ENCODE measurements at places on chromosomes 12 and 14.

DNA sequence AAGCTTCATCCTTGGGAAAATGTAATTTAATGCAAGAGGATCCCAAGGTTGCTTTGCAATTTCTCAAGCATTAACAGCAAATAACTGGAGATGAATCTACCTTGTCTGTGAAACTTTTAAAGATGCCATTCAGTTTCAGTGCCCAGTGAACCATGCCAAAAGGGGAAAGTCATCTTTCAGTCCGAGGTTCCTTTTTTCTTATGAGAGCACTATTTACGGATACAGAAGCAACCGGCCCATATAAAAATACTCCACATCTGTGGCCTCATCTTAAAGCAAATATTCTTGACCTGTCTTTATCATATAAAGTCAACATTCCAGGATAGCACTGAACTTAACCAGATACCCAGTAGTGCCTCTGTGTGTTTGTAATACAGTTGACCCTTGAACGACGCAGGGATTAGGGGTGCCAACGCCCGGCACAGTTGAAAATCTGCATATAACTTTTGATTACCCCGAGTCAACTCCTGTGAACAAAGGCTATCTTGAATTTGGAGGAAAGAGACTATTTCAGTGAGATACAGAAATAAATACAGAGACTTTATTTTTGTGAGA, 209.4 kb downstream of the PCNX1 start:
- no peak for DNase-seq

DNA sequence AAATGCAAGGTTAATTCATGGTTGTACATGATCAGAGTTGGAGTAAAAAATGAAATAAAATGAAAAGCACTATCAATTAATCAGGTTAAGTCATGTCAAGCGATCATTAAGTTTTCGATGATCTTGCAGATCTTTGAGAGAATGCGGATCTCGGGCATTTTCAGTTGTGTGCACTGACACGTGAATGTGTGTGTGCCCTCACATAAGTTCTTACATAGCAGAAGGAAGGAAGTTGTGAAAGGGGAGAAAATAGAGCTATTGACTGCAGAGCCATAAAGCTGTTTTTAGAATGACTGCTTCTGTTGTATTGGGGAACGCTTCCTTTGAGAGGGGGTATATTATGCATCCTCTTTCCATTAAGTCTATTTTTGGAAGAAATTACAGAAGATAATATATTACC, 101.3 kb downstream of the HMGA2 start:
- no peak for DNase-seq

DNA sequence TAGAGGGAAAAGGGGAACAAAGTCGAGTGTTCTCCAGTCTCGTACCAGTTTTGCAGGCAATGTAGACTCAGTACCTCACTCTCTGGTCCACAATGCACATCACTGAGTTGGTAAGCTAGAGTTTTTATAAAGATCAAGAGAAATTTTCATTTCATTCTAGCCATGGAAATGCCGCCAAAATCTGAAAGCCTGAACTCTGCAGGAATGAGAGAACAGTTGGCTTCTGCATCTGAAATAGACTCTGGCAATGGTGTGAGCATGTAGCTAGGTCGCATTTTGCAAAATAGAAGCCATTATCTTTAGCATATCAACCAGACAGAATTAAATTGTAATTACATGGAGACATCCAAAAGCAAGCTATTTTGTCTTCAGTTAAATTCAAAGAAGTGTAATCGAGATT, 381.0 kb downstream of the NOVA1 start:
- no peak for DNase-seq

GRCh38 chr12:54749191-54749818, 101.1 kb upstream of the DCD start:
- DNase-seq = no peak

- no peak for DNase-seq
These were observed 326.4 kb downstream of the RPL10L start for GRCh38 chr14:46325157-46325556.

- DNase-seq = no peak
These were observed 71.2 kb downstream of the RIN3 start for GRCh38 chr14:92584816-92585215.

DNA sequence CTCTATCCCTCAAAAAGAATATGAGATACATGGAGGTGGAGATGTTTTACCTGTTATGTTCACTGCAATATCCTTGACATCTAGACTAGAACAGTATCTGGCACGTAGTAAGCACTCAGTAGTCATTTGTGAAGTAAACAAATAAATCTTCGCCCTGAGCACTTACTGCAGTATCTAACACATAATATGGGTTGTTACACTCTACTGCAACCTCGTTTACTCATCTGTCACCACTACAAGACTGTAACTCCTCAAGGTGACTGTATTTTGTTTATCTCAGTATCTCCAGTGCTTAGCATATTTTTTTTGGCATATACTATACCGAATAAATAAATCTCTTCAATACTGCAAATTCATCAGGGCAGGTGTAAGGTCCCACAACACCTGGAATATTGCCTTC, 66.1 kb downstream of the WASHC3 start:
- no peak for DNase-seq

- DNase-seq = no peak
These were observed 64.5 kb downstream of the FOXG1 start for GRCh38 chr14:28831126-28831525.

GRCh38 chr12:76878099-76878898, 520 bp downstream of the CSRP2 start:
- DNase-seq = peak; percentile 3

- DNase-seq = no peak
These were observed 151.3 kb downstream of the TTC7B start for GRCh38 chr14:90664911-90665310.

- DNase-seq = no peak
These were observed 6.5 kb upstream of the OR4E1 start for GRCh38 chr14:21680072-21680471.

GRCh38 chr14:105974902-105975301, 448.5 kb downstream of the TMEM121 start:
- peak; percentile 60 for DNase-seq

- no peak for DNase-seq
These were observed 46.1 kb upstream of the PPP2R5C start for GRCh38 chr14:101715210-101716076.

DNA sequence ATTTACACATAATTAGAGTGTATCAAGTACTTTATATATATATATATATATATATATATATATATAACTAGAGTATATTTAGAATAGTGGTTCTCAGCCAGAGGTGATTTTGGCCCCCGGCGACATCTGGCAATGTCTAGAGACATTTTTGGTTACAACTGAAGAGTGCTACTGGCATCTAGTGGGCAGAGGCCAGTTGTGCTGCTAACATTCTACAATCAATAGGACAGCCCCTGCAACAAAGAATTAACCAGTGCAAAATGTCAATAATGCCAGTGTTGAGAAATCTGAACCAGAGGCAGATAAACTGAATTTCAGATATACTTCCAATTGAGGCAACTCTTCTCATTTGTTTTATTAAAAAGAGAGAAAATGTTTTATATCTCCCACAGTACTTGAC, 8.9 kb downstream of the GTF2A1 start:
- DNase-seq = no peak

GRCh38 chr12:77294016-77294415, 228.6 kb upstream of the E2F7 start:
- no peak for DNase-seq

- no peak for DNase-seq
These were observed 12.5 kb upstream of the MARK3 start for GRCh38 chr14:103372552-103373304.

DNA sequence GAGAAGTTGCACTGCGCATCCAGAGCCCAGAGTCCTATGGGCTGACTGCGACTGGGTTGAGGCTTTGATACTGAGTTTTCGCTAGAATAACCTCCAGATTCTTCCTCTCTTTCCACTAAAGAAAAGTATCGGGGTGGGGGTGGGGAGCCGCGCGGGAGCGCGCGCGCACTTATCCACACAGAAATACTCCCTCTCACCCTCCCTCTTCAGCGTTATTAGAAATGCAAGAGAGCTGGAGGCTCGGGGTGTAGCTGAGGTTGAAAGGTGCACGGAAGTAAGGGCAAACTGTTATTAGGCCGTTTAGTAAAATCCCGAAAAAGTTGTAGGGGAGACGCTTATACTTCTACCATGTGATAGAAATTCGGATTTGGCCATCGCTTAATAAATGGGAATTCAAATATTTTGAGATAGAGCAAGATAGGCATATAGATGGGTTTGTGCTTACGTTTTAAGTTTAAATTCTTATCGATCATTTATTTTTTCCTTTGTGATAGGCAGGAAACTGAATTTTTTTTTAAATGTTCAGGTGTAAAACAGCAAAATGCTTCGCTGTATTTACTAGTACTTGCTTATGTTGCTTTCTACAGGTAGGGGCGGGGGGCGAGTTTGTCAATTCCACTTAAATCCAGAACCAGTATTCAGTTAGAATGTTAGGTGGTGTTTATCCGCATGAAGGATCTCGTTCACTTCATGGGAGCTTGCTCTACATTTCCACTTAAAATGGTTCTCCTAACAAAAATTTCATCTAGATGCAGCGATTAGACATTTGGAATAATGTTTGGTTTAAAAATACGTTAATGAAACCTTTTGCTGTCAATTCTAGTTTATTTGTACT, 1.1 kb downstream of the ARHGAP5 start:
- no peak for DNase-seq

DNA sequence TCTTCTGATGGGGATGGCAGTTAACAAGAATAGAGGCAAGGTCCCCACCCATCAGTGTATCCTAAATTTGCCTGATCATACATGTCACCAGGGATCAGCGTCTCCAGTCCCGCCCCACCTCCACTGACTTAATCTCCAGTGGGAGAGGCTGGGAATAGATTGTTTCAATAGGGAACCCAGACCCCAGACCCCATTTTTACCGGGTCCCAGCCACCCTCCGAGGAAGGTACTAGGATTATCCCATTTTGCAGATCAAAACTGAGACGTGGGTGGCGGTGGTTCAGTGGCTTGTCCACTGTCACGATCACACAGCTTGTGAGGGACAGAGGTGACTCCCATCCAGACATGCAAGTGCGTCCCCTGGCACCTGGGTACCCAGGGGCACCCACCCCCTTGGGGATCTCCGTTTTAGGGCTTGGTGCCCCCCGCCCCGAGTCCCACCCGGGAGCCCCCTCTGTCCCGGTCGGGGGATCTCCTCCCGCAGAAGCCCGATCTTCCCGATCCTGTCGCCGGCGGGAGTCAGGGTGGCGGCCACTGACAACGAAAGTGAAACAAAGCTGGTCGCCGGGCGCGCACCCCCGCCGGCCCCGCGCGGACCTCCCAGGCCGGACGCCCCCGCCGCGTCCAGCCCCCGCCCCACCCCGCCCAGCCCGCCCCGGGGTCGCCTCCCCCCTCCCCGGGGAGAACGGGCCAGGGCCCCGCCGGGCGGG, 523 bp downstream of the WSB2 start:
- DNase-seq = no peak

DNA sequence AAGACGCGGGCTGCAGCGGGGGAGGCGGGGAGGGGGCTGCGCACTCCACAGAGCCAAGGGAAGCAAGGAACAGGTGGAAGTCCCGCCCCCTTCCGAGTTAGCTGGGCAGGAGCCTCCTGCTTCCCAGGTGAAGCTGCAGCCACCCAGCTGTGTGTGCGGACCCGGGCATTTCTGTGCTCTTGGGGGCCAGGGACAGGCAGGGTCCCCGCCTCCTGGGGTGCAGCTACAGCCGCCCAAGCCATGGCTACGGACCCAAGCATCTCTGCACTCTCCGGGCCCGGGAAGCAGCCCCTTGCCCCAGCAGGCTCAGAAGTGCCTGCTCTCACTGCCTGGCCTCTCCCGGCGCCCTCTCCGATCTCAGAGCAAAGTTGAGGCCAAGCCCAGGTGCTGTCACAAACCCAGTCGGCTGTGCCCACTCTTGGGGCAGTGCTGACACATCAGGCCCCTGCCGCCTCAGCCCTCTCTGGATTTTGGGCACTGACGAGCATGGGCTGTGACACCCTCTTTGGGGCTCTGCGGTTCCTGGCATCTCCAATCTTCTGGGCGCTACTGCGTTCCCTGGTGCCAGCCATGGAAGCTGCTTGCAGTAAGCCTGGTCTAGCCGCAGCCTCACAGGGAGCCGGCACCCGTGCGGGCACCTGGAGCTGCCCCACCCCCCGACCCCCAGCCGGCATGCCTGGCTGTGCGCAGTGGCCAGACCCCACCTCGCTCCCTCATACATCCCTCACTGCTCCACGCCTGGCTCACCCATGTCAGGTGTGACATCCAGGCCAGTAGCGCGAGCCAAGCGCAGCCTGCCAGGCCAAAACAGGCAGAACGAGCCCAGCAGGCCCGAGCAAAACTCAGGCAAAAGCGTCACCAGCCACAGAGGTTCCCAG, 8.5 kb upstream of the MGAT4C start:
- DNase-seq = no peak

- DNase-seq = no peak
These were observed 55.4 kb downstream of the RPAP3 start for GRCh38 chr12:47650469-47650868.

DNA sequence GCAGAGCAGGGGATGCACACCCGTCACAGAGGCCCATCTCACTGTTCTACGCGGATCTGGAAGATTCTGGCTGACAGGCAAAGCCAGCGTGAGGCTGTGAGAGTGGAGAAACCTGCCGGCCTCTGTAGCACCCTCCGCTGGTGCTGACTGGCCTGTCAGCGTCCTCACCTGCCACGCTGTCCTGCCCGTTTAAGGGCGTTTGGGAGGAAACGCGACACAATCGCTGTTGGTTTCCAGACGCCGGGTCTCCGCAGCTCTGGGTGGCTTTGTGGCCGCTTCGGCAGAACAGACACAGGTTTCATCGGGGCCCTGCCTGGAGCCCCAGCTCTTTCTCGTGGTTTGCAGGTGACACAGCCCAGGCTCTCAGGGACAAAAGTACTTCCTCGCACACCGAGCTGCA, 70.6 kb downstream of the NOC4L start:
- no peak for DNase-seq

- no peak for DNase-seq
These were observed 172.4 kb upstream of the SOX5 start for GRCh38 chr12:24121911-24122310.

DNA sequence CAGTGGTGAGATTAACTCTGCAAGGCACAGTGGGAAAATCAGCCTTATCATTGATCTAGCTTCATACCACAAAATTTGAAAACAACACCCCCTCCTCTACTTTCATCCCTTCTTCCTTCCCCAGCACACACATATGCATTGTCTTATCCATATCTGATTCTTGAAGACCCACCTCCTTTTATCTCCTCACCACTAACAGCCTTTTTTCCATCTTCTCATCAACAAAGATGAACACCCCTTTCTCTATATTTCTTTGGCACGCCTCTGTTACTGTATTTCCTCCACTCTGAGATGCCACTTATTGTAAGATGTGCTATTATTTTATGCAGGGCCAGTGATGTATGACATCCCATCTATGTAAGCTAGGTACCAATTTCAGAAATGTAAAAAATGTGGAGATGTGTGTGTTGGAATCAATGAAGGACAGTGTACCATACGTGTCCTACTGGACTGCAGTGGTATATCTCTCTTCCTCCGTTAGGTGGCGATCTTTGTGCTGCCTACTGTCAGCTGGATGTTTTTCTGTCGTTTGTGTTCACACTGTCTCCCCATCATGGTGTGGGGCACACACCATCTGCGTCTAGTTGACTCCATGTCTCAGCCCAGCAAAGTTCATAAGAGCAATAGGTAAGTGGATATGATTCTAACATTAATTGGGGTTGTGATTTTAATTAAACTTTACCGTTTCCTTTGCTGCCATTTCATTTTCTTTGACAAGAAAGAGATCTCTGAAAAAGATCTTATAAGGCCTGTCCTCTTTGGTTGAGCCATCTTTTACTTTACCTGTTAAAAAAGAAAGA, 24.0 kb downstream of the CCDC38 start:
- peak; percentile 8 for DNase-seq

- peak; percentile 48 for DNase-seq
These were observed 8.4 kb downstream of the PAPLN start for GRCh38 chr14:73245480-73246325.

GRCh38 chr14:22084393-22085281, 411.0 kb upstream of the OR4E1 start:
- no peak for DNase-seq

- DNase-seq = no peak
These were observed 12.6 kb downstream of the KCNH5 start for GRCh38 chr14:63032641-63033040.

Data from stimulated activated CD4-positive, alpha-beta T cell treated with anti-CD3 and anti-CD28 coated beads, Interleukin-12 subunit alpha, Interleukin-12 subunit beta, amount 100 ng/mL, for 4 hours (primary cell).